ENCODE measurements at places on chromosomes 6 and 20.

DNA sequence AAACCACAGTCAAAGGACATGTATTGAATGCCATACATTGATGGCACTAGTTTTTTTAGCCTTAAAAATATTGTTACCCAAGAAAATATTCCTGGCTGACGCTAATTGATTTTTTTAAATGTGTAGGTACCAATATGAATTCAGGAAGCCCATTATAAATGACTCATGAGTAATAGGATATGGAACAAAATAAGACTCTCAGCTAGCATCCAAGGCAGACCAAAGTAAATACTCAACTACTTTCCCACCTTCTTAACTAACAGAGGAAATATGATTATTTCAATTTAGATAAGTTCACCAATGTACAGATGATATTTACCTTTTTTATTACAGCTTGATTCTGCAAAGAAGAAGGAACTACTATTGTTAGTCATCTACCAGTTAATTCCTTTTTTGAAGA, 43.2 kb upstream of the TXNDC5 start:
- DNase-seq, result no peak

DNA sequence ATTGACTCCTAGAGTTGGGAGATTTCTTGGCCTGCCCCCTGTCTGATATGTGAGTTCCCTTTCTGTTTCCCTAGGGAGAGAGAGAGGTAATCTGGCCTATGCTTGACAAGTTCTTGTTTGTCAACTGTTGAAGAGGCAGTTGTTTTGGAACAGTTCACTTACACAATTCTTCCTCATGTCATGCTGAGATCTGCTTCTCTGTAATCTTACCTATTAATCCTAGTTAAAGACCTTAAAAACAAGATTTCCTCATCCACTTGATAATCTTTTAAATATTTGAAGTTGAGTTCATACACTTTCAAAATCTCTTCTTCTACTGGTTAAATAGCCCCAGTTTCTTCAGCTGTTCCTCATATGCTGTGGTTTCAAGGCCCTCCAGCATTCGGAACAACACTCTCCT, 89.9 kb downstream of the FIG4 start:
- DNase-seq, result no peak

DNA sequence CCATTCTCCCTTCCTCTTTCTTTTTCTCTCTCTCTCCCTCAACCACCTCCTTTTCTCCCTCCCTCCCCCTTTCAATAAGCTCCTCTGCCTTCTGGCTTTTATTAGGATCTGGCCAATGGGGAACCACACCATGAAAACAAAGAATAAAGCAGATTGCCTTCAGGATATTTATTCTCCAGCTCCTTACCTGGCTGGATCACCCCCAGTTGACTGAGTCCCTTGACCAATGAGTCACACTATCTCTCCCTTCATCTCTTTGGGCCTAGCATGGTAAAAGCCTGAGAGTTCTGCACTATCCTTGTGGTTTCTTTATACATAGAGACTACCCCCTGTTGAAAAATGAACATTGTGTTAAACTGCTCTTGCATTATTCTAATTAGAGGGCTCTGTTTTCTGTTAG, 476.8 kb downstream of the EPHA7 start:
- DNase-seq, result no peak

DNA sequence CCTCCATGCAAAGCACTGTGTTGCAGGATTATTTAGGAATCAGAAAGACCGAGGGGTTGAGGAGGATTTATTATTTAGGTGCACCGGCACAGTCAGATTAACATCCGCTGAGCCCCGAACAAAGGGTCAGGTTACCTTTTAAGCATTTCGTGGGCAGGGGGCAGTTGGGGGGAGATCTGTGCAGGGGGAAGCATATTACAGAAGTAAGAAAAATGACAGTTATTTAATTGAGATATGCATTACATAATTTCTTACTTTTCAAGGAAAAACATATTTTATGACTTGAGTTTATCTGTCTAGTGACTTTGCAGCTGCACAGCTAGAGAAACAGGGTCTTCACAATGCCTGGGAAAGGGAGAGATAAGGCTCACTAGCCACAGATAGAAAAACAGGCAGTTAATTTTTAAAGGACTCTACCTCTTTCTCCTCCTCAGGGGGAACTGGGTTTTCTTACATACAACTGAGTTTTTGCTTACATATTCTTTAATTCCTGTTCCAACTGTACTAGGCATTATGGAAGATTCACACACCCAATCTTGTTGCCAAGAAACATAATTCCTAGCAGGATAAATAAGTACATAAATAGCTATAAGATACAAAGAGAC, 1.7 kb upstream of the HINT3 start:
- no peak for DNase-seq

GRCh38 chr6:69232911-69233448, 563.8 kb downstream of the LMBRD1 start:
- DNase-seq, result peak; percentile 2

DNA sequence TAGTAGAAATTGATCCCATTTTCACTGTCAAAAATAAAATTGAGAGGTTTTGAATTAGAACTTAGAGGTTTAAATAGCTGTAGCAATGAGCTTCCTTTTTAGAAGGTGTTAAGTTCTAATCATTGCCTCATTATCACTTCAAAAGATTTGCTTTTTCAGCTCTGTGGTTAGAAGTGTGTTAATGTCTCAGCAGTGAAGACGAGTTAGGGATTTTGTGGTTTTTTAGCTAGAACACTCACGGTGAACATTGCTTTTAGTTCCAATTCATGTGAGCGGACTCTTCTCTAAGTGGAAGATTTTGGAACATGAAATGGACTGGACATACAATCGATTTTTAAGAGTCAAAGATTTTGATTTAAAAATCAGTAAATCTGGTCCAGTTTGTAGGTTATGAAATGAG, 12.7 kb upstream of the IFNGR1 start:
- no peak for DNase-seq

DNA sequence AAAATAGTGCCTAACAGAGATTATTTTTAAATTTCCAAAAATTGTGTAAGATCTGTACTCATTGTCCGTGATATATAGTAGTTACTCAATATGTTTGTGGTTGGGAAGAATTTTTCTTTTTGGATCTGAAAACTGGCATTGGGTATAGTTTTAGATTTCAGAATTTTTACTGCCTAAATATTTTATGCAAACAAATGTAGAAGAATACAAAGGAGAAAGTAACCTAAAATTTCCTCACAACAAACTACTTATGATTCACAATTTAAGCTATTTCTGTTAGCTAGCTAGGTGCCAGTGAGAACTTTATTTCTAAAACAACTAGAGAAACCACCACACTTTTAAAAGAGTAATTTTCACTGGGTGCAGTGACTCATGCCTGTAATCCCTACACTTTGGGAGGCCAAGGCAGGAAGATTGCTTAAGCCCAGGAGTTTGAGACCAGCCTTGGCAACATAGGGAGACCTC, 38.8 kb downstream of the SESN1 start:
- no peak for DNase-seq
